ENCODE measurements at places on chromosomes 1 and 21. TPM values are rescaled to one million over a fixed set of nuclear protein-coding genes. Genes with fewer than 3 reads are reported as not detected.

Gene SIK1
- 3.3 TPM for total RNA-seq

Gene TMPRSS15
- total RNA-seq: not detected

GRCh38 chr1:43704838-43705237 is 2.5 kb upstream of the ST3GAL3 start:
- DNase-seq: no peak
- H3K27ac ChIP-seq: no peak overlapping the region
- peaks cover 29% of the 10 kb centered on the region for H3K4me1 ChIP-seq
- H3K4me3 ChIP-seq: no peak overlapping the region
- H3K36me3 ChIP-seq: peaks cover 52% of the 10 kb centered on the region

DNA sequence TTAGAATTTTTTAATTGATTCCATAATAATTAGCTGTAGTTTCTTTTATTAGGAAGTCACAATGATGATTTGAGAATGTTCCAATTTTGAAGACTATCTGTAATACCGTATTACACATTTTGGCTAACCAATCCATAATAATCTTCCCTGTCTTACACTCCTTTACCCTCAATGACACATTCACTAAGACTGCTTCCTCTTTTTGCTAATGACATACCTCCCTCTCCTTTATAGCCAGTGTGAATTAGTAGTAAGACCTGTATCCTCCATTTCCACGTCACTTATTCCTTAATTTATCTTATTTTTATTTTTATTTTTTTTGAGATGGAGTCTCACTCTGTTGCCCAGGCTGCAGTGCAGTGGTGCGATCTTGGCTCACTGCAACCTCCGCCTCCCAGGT is 10.1 kb downstream of the KDM1A start:
- no peak overlapping the region for H3K4me3 ChIP-seq
- no peaks in the 10 kb centered on the region for H3K36me3 ChIP-seq
- no peak overlapping the region for H3K27ac ChIP-seq

DNA sequence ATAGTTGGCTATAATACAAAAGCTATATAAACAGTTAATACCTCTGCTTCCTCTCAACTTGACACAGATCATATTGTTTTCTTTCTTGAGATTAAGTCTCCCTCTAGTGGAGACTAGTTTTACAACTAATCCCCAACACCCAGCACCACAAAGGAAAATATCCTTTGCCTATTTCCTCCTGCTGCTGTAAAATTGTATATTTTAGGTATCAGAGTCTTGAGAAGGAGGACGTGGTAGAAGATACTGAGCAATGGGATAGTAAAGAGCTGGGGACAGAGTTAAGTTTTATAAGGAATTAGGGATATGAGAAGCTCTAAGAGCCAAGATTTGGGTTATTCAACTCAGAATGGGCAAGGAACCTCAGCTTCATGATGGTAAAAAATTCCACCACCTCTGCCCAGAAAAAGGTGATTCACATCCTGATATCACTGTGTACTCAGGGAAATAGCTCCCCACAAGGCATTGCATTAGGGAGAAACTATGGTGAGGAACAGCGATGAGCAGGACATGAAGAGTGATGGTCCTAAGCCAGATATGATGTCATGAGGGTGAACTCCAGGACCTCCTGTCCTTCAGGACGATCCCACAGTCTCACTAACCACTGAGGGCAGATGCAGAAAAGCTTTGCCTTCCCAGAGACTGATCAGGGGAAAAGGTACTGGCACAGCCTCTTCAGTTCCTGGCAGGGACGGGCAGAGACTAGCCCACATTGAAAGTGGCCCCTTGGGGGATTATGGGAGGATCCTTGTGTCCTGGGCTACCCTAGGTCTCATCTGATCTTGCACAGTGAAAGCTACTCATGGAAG is 14.7 kb upstream of the CFAP126 start:
- no peaks in the 10 kb centered on the region for H3K36me3 ChIP-seq
- H3K27me3 ChIP-seq: no peaks in the 10 kb centered on the region
- H3K27ac ChIP-seq: peak overlapping the region; percentile 93

Gene NR1I3
- total RNA-seq: not detected

DNA sequence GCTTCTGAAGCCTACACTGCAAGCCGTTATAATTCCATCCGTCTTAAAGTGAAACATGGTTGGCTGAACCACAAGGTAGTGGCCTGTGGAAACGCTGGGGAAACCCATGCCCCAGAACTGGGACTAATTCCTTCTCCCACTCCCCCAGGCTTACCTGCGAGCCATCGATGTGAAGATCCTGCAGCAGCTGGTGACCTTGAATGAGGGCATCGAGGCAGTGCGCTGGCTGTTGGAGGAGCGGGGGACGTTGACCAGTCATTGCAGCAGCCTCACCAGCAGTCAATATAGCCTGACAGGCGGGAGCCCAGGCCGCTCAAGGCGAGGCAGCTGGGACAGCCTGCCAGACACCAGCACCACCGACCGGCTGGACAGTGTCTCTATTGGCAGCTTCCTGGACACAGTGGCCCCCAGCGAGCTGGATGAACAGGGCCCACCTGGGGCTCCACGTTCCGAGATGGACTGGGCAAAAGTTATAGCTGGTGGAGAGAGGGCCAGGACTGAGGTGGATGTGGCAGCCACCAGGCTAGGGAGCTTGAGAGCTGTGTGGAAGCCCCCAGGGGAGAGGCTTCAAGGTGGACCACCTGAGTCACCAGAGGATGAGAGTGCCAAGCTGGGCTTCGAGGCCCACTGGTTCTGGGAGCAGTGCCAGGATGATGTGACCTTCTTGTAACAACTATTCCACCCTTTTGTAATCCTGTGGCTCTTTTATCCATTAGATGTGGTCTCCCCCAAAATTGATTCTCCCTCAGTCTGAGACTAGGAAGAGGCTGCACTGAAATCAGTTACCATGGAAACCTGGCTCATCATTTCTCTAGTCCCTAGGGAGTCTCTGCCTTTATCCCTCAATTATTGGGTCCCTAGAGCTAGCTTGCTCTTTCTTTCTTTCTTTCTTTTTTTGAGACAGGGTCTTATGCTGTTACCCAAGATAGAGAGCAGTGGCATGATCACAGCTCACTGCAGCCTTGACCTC is 16.7 kb downstream of the LURAP1 start:
- H3K36me3 ChIP-seq: peaks cover 6% of the 10 kb centered on the region
- no peak overlapping the region for H3K27ac ChIP-seq
- H3K27me3 ChIP-seq: no peaks in the 10 kb centered on the region
- H3K4me3 ChIP-seq: no peak overlapping the region

DNA sequence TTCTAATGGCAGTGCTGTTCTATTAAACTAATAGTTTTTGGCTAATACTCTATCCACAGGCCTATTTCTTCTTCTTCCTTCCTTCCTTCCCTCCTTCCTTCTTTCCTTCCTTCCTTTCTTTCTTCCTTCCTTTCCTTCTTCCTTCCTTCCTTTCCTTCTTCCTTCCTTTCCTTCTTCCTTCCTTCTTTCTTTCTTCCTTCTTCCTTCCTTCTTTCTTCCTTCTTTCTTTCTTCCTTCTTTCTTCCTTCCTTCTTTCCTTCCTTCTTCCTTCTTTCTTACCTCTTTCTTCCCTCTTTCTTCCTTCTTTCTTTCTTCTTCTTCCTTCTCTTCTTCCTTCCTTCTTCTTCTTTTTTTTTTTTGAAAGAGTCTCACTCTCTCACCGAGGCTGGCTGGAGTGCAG is 31.7 kb downstream of the CCDC190 start:
- H3K27ac ChIP-seq: no peak overlapping the region
- DNase-seq: no peak
- no peaks in the 10 kb centered on the region for H3K36me3 ChIP-seq
- H3K27me3 ChIP-seq: peaks cover 11% of the 10 kb centered on the region

Gene KCNA2
- total RNA-seq: not detected

DNA sequence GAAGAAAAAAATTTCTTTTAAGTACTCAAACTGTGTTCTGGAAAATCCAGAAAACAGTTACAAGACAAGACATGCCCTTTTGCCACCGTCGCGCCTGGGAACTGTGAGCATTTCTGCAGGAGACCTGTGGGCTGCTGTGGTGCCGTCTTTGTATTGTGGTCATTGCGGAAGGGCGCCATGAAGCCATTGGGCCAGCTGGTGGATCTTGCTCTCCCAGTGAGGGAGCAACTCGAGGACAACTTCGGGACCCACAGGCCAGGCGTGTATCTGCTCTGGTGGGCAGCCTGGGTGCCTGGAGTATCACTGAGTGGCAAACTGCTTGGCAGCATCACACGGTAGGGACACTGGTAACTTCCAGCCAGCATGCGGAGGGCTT is 3.8 kb upstream of the THEMIS2 start:
- H3K36me3 ChIP-seq: no peaks in the 10 kb centered on the region
- H3K4me1 ChIP-seq: peaks cover 15% of the 10 kb centered on the region
- peak; percentile 39 for DNase-seq

Gene GREM2
- 5.6 TPM for total RNA-seq

Gene RAB29
- total RNA-seq: 43.3 TPM

DNA sequence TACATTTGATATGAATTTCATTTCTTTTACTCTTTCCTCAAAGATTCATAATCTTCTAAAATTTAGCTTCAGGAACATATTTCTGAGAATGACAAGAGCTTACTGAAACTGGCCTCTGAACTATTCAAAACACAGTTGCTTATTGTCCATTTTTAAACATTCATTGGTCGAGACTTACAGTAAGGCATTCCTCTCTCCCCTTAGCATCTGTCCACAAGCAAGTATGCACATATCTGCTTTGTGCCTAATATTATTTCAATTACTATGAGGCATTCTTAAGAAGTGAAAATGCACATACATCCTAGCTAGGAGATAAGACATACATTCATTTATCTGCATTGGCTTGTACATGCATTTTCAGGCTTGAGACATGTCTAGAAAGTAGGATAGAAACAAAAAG is 488.7 kb downstream of the PTBP2 start:
- no peak for DNase-seq
- no peaks in the 10 kb centered on the region for H3K4me1 ChIP-seq
- no peak overlapping the region for H3K27ac ChIP-seq
- H3K27me3 ChIP-seq: no peaks in the 10 kb centered on the region
- H3K36me3 ChIP-seq: no peaks in the 10 kb centered on the region

Gene NR5A2
- total RNA-seq: not detected

- H3K4me3 ChIP-seq: no peak overlapping the region
- H3K4me1 ChIP-seq: no peaks in the 10 kb centered on the region
- no peak for DNase-seq
- H3K27ac ChIP-seq: no peak overlapping the region
- no peaks in the 10 kb centered on the region for H3K27me3 ChIP-seq
Measured at GRCh38 chr1:4573526-4573925, 80.9 kb upstream of the AJAP1 start.

GRCh38 chr1:215780139-215780538 is 213.0 kb downstream of the KCTD3 start:
- no peak overlapping the region for H3K4me3 ChIP-seq
- DNase-seq: no peak
- H3K36me3 ChIP-seq: no peaks in the 10 kb centered on the region
- H3K4me1 ChIP-seq: no peaks in the 10 kb centered on the region
- H3K27me3 ChIP-seq: no peaks in the 10 kb centered on the region
- H3K27ac ChIP-seq: no peak overlapping the region
